ENCODE measurements at places on chromosomes 2 and 18. TPM values are rescaled to one million over a fixed set of nuclear protein-coding genes. Genes with fewer than 3 reads are reported as not detected.

The RUFY4 gene
- total RNA-seq = not detected

DNA sequence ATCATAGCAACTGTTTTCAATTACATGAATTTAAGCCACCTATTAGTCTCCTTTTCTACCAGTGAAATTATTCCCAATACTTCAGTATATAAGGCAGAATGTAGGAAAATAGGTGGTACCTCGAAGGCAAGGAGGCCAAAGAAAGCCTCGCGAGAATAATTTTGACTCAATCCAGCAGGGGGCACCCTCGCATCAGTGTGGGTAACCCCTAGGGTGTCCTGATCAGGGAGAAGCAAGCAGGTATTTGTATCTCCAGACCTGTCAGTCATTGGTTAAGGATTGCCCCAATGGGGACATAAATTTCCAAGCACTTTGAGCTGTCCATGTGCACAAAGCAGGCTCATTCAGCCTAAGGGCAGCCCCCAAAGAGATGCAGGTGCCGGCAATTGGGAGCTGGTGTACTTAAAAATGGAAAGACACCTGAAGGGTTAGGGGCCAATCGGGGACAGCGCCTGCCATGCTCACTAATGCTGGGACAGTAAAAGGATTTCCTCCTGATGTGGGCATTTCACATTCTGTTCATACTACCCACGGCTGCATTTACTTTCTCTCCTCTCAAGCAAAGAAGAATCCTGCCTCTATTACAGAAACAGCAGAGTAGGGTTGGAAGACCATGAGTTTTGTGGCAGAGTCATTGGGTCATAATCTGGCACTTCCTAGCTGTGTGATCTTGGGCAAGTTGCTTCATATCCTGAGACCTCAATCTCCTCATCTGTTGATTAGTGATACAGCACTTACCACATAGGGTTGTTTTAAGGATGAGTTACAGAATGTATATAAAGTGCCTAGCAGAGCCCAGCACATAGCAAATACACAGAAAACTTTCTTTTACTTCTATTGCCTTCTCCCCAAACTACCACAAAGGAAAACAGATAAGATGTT lies 136.1 kb downstream of the ICOS start:
- no peak for DNase-seq

DNA sequence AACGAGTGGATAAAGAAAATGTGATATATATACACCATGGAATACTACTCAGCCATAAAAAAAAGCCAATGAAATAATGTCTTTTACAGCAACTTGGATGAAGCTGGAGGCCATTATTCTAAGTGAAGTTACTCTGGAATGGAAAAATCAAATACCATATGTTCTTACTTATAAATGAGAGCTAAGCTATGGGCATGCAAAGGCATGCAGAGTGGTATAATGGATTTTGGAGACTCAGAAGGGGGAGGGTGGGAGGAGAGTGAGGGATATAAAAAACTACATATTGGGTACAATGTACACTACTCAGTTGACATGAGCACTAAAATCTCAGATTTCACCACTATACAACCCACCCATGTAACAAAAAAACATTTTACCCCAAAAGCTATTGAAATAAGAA lies 1.7 kb upstream of the MSGN1 start:
- no peak for DNase-seq

GRCh38 chr2:132252191-132252893 lies 90.6 kb upstream of the ANKRD30BL start:
- DNase-seq = no peak

- DNase-seq = no peak
Measured at GRCh38 chr2:58951722-58952121, 710.6 kb upstream of the FANCL start.

GRCh38 chr2:117977696-117978095 lies 36.2 kb downstream of the CCDC93 start:
- DNase-seq = no peak

The IL1R2 gene
- total RNA-seq = 0.41 TPM

DNA sequence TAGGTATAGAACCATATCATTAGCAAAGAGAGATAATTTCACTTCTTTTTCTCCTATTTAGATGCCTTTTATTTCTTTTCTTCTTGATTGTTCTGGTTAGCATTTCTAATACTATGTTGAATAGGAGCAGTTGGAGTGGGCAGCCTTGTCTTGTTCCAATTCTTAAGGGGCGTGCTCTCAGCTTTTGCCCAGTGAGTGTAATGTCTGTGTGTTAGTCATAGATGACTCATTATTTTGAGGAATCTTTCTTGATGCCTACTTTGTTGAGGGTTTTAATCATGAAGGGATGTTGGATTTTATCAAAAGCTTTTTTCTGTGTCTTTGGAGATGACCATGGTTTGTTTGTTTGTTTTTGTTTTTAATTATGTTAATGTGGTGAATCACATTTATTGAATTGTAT lies 1453.1 kb upstream of the SLC39A10 start:
- no peak for DNase-seq

- no peak for DNase-seq
Measured at GRCh38 chr18:40866968-40867367, 1088.1 kb upstream of the PIK3C3 start.

The IL1B gene
- total RNA-seq = 0.25 TPM

The PLGLB1 gene
- total RNA-seq = 1.4 TPM

DNA sequence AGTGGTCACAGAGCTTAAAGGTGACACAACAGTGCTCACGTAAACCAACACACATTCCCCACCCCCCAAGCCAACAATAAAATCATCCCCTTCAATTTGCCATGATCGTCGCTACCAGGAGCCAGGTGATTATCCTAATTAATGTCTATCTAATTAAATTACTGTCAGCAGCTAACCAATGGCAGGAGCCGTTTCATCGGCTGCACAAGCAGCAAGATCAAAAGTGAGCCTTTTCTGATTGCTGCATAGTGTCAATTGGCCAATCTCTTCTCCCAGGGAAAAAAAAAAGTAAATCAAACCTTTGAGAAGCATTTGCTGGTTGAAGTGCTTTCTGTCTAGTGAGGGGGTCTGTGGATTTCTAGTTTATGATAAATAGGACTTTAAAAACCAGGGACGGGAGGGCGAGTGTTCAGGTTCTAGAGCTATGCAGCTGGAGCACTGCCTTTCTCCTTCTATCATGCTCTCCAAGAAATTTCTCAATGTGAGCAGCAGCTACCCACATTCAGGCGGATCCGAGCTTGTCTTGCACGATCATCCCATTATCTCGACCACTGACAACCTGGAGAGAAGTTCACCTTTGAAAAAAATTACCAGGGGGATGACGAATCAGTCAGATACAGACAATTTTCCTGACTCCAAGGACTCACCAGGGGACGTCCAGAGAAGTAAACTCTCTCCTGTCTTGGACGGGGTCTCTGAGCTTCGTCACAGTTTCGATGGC lies at the start of gene TBR1:
TSS of gene TBR1 (plus strand) at position 311 of the 721 bp plus-strand sequence. CDS start at position 425, 114 bp downstream.
- no peak for DNase-seq

DNA sequence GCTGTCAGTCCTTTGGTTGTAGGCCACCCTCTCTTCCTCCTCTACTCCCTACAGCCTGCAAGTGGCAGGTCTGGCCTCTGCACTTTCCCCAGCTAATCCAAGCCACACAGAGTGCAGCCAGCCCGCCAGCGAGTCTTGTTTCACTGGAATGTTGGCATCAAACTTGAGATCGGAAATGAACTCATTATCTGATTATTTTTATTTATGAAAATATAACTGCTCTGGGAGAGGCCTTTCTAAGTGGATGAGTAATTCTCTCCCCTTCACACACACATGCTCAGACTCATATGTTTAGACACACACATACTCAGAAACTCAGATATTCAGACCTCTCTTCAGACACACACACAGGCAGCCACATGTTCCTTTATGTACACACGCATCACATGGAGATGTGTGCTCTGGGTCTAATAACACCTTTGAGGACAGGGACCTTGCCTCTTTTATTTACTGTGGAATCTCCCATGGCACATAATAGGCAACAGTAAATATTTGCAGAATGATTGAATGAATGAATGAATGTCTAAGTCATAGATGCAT lies 151.3 kb downstream of the ZFP36L2 start:
- DNase-seq = peak; percentile 93

The SIX3 gene
- total RNA-seq = not detected

DNA sequence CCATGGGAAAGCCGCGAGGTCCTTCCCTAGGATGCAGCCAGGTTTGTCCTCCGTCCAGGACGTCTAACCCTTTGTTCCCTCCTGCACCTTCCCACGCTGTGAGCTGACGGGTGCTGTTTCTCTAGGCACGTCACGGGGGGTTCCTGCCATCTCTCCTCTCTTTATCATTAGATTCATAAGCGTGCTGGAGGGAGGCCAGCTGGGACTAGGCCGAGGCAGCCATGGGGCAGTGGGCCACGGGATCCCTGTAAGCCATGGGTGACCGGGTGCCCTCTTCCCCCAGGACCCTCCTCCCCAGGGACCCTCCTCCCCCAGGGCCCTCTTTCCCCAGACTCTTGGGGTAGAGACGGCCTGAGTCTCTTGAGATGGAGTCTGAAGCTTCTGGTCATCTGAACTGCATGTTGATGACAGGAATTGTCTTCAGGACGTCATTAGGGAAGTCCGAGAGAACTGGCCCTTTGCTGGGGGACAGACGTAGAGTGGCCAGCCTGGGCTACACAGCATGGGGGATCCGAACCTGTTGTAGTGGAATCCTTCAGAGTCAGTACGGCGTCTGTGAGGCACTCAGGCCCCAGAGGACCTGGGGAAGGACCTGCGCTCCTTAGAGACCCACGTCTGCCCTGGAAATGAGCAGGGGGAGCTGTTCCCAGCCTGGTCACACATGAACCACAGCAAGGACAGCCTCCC lies 108.1 kb downstream of the TPO start:
- DNase-seq = no peak

GRCh38 chr2:95012881-95013550 lies 12.5 kb upstream of the MAL start:
- no peak for DNase-seq

The APCDD1 gene
- total RNA-seq = 10.8 TPM

GRCh38 chr2:111231532-111232252 lies 111.0 kb downstream of the BCL2L11 start:
- DNase-seq = no peak
